Activated CD4-positive, alpha-beta T cell treated with anti-CD3 and anti-CD28 coated beads, Interleukin-2, amount 50 U/mL, for 1 hour (primary cell): ENCODE measurements at places on chromosomes 13 and 19.

DNA sequence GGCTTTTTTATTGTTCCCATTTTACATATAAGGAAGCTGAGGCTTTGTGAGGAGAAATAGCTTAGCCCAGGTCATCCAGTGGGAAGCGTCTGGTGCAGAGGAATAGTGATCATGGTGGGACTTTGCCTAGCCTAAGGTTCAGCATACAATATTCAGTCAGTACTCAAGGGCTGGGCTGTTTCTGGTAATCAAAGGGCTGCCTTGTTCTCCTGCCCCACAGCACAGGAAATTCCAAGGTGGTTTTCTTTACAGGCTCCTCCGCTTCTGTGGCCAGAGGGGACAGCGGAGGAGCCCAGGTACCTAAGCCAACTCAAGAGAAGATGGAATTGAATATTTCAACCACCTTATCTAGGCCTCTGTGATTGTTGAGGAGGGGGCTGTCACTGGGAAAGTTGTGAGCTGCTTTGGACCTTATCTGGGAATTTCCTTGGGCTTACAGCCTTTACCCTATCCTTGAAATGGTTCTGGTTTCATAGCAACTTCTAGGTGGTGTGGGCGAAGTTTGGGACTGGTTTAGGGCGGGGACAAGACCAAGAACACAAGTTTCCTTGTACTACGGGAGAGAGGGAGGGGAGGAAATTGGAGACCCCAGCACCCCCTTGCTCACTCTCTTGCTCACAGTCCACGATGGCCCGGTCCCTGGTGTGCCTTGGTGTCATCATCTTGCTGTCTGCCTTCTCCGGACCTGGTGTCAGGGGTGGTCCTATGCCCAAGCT lies at the start of gene MIA:
Gene MIA (plus strand): TSS at position 606 of the 716 bp plus-strand sequence. CDS start 22 bp downstream, at position 628.
- no peak for DNase-seq

DNA sequence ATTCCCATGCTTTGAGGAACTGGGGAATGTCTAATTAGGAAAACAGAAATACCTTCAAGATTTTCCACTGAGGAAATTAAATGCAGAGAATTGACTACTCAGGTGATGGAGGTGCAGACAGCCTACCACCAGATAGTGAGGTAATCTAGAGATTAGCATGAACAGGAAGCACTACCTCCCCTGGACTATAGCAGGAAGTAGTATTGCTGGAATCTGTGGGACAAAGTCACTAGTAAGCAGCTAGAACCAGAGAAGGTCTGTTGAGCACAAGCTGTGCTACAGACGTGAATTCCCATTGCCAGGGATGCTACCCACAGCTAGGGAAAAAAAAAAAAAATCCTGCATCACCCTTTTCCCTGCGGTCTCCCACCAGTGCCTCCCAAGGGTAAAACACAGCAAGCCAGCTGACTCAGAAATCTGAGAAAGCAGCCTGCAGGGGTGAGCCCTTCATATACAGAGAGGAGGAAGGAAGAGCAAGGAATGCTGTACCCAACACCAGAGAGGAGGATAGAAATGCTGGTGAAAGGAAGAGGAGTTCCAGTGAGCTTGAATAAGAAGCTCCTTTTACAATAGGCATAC lies 10.2 kb downstream of the ENOX1 start:
- no peak for DNase-seq

- DNase-seq: no peak
Observed at GRCh38 chr19:55581145-55581822, 636 bp upstream of the ZNF579 start.

GRCh38 chr13:105448811-105449210 lies 1086.7 kb downstream of the EFNB2 start:
- no peak for DNase-seq

- no peak for DNase-seq
Observed at GRCh38 chr13:34808649-34809048, 133.4 kb upstream of the NBEA start.

GRCh38 chr19:29040951-29041350 lies 172.0 kb downstream of the UQCRFS1 start:
- DNase-seq: no peak
